NCI-H1436 treated with DMSO at 0.1 percent for 48 hours (cell line): ENCODE measurements at places on chromosomes 4 and X.

DNA sequence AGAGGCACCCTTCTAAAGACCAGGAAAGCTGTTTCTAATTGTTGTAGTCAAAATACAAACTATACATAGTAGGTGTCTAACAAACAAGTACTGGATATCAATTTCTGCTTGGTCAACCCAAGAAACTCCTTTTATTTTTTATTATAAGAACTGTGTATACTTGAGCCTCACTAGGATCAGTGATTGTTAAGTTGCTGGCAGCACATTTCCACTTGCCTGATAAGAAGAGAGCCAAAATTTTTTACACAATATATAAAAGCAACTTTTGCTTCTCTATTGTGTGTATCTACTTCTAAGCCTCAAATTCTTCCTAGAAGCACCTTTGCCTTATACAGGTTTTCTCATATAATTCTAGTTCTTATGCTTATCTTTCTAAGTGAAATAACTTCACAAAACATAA lies 703.0 kb upstream of the EPHA5 start:
- DNase-seq = no peak

DNA sequence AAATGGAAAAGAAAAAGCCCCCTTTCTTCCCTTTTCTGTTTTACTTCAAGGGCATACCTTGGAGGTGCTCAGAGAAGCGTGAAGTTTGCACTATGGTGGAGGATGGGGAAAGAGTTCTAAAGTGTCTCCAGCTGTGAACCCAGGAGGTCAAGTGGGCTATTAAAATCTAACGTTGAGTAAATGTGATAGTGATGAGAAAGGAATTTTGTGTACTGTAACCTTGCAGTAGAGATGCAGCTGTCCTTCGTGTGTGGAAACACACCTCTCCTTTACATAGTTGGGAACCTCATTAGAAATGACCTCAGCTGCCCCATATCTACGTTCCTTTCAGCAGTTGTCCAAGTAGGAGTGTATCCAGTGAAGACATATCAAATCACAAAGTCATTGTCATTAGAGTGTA lies 26.5 kb downstream of the ADH5 start:
- DNase-seq = no peak

GRCh38 chrX:53160297-53160983 lies 64.6 kb downstream of the KDM5C start:
- no peak for DNase-seq

DNA sequence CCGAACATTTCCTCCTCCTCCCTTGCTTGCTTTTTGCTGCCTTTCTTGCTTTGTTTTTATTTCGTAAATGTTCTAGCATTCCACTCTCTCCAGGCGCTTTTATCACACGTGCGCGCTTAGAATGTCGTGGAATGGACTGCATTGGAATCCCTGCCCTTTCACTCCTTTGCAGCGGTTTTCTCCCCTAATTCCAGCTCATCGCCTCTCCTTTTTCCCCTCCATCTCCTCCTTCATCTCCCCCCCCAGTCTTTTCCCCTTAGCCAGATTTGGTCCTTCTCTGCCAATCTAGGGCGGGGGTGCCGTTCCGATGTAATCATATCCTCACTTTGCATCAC lies 579 bp downstream of the OGT start:
- no peak for DNase-seq

DNA sequence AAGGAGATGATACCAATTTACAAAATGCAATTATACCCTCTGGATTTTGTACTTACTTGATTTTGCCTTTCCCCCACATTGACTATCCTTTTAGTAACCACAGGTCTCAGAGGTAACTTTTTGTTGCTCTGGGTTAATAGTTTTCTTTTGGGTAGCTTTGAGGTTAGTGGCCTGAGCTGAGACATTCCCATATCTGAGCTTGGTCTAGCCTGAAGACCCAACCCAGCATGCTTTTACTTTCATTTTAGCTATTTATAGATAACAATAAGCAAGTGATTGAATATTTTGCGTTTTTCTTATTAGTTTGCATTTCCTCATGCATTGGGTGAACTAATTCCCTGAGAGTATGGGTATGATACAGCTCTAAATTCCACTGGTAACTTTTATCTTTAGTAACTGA lies 11.8 kb downstream of the HTN1 start:
- no peak for DNase-seq

- DNase-seq = no peak
These were observed 15.5 kb downstream of the MYOZ2 start for GRCh38 chr4:119151161-119151560.
